Amniotic epithelial cell (primary cell): ENCODE measurements at places on chromosomes 7 and 10.

DNA sequence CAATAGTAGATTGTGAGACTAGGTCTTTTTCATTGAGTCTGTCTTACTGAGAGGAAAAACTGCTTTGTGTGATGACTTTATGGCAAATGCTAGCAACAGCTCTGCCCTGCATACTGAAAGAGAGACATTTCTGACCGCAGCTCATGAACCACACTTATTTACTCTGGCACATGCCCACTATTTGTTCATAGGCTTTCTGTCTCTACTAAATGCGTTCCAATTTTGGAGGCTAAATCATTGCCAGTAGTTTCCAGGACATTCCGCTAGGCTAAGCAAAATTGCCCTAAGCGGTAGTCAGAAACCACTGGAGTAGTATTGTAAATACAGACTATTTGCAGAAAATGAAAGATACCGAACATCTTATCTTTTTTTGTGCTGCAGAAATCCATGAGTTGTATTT, 55.6 kb upstream of the DLX6 start:
- DNase-seq, result no peak

GRCh38 chr10:45373576-45374349, at the start of gene ALOX5:
Gene ALOX5, plus strand, starts transcription at chr10:45374216. Its CDS starts 64 bp downstream, at chr10:45374280.
- no peak for DNase-seq

GRCh38 chr7:146176860-146177259, 60.3 kb downstream of the CNTNAP2 start:
- DNase-seq, result no peak

GRCh38 chr10:14456870-14457266, 126.1 kb upstream of the FRMD4A start:
- no peak for DNase-seq

GRCh38 chr7:29287366-29287765, 92.8 kb downstream of the CHN2 start:
- peak; percentile 81 for DNase-seq

DNA sequence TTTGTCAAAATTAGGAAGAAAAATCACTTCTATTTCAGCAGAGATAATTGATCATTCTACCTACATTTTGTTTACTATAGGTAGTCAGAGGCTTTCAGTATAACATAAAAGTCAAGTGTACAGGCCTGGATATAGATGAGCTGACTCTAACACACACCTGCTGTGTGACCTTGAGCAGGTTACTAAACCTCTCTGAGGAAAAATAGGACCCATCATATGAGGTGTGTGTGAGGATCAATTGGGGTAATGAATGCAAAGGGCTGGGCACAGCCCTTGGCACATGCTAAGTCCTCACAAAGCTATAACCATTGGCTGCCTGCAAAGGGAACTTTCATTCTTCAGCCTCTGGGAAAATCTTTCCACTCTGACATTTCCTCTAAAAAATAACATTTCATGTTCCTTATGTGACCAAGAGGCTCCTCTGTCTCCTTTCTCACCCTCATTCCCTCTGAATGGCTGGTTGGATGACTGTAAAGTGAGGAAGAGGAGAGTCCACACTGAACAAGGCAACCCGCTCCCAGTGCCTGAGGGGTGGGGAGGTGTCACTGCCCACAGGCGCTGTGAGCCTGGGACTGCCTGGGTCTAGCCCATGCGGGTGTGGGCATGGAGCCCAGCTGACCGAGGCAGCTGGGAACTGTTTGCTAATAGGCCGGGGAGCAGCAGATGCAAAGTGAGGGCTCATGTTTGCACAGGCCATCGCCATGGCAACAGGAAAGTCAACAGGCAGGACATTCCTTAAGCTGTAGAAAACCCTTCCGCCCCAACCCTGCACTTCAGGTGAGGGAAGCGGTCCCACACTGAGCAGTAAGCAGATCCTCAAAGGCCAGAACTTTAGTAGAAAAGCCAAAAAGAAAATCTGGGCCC, 36.8 kb downstream of the MYOF start:
- DNase-seq, result peak; percentile 98

- peak; percentile 95 for DNase-seq
These were observed 23.6 kb downstream of the AKR1B1 start for GRCh38 chr7:134435161-134435920.

DNA sequence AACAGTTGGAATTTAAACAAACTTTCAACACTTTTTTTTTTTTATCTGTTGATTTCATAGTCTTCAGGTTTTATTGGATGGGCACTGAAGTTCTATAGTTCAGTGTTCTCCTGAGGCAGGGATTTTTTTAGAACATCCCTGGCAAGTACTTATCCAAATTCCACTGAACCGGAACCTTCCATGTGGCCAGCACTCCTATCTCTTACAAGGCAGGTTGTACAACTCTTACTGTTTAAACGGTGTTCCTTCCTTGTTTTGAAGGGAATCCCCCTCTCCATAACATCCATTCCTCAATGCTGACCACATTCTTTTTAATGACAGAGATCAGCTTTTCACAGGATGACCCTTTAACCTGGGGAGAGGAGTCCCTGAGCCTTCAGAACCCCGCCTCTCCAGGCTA, 238.9 kb upstream of the CTBP2 start:
- no peak for DNase-seq

- no peak for DNase-seq
These were observed 1128.4 kb upstream of the POT1 start for GRCh38 chr7:126057979-126058378.

GRCh38 chr7:142770661-142771352, at the start of gene PRSS2:
Gene PRSS2, plus strand, starts transcription at chr7:142770970. Its CDS starts 13 bp downstream, at chr7:142770983.
- DNase-seq, result no peak
